ENCODE measurements at places on chromosomes 12 and 14. TPM values are rescaled to one million over a fixed set of nuclear protein-coding genes. Genes with fewer than 3 reads are reported as not detected.

DNA sequence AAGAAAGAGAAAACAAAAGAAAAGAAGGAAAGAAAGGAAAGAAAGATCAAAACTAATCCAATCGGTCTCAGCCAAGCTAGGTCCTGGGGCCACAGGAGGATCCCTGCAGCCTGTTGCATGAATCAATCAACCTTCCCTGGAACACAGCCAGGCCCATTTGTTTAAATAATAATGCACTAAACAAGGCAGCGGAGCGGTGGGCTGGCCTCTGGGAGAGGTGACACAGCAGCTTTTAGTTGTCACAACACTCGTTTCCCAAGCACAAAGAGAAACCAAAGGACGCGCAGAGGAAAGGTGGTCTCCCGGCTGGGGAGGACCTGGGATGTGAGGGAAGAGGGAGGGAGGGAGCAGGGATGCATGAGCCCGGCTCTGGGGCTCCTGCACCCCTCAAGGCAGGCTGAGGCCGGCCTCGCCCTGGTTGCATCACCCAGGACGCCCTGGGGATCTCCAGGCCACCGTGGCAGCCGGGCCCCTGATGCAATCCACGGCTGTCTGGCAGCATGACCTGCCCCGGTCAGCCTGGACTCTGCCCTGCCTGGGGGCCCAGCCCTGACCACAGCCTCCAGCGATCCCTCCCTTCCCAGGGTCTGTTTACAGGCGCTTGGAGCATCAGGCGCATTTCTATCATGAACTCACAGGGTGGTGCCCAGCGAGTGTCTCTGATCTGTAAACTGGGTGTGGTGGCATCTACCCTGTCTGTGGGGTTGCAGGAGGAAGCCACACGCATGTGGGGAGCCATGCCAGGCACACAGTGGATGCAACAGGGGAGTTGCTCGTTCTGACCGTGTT, 32.5 kb downstream of the MMP17 start:
- DNase-seq = no peak

DTX1 gene
- 1.6 TPM for total RNA-seq

LUM gene
- total RNA-seq = 274 TPM

DNA sequence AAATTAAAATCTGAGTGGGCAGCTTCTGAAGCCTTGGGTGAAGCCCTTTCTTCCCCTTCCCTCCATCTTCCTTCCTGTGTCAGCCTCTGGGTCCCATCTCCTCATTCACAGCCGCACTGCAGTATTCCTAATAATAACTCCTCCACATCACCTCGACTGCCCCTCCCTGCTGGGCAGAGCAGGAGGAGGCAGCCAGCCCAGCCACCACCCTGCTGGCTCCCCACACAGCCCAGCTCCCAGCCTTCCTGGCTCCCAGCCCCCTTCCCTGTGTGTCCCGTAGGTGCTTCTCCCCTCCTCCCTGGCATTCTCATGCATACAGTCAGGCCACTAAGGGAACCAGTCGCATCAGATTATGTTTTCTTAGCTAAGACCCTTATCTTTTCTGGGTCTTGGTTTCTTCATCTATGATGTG, 3.7 kb downstream of the IFFO1 start:
- no peak for DNase-seq

DNA sequence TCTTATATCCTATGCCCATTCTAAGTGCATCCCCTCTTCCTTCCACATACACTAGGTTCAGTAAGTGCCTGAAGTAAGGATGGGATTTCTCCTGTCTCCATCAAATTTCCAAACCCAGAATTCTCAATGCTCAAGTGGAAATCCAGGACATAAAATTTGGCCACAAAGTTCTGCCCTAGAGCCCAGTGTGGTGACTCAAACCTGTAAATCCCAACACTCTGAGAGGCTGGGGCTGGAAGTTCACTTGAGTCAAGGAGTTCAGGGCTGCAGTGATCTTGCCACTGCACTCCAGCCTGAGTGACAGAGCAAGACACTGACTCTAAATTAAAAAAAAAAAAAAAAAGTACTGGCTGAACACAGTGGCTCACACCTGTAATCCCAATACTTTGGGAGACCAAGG, 4.5 kb upstream of the ARF3 start:
- no peak for DNase-seq

GRCh38 chr14:38207736-38208617, at the start of gene SSTR1:
Gene SSTR1, plus strand, starts transcription at chr14:38207904. Its CDS starts 1,486 bp downstream, at chr14:38209390.
- DNase-seq = no peak

CIDEB gene
- 38.4 TPM for total RNA-seq

DNA sequence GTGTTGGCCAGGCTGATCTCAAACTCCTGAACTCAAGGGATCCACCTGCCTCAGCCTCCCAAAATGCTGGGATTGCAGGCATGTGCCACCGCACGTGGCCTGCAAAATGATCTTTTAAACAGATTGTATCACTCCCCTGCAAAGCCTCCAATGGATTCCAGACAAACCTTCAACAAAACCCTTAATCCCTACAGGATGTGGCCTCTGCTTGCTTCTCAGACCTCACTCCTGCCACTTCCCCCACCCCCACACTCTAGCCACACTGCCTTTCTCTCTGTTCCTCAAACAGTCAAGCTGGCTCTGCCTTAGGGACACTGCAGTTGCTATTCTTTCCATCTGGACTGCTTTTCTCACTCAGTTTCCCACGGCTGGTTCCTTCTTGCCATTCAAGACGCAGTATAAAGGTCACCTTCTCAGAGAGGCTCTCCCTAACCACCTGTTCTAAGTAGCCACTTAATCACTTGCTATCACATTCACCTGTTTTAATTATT, 47.3 kb upstream of the TMED10 start:
- DNase-seq = no peak

DNA sequence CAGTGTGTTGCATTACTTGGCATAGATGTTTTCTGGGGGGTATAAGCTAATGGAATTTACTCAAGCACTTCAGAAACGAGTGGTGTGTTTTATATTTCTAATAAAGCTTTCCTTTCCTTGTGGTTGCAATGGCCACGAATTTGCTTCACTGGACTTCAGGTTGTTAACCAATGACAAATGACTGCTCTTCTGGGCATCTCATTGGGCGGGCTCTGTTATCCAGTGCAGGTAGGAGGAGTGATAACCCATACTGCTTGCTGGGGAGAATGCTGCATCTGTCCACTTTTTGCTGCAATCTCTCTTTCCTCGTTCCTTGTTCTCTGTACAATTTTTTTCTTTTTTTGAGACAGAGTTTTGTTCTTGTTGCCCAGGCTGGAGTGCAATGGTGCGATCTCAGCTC, 80.0 kb upstream of the RPH3A start:
- no peak for DNase-seq

DNA sequence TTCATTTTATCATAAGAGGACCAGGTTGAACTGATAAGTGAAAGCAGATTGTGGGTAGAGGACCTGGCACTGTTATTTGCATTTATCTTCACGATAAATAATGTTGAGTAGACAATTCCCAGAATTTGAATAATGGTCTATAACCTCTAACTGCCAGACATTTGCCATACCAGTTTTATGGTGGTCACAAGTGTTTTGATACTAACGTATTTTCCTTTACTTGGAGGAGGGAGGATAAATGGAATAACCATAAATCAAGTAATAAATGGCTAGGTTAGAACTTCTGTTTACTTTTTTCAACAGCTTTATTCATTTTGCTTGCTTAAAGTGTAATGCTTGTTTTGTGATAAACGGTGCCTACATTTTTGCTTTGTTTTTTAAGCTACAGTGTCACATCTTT, 9.5 kb downstream of the PAX9 start:
- DNase-seq = no peak

- no peak for DNase-seq
Measured at GRCh38 chr12:67921286-67921685, 68.0 kb upstream of the IFNG-AS1 start.

DNA sequence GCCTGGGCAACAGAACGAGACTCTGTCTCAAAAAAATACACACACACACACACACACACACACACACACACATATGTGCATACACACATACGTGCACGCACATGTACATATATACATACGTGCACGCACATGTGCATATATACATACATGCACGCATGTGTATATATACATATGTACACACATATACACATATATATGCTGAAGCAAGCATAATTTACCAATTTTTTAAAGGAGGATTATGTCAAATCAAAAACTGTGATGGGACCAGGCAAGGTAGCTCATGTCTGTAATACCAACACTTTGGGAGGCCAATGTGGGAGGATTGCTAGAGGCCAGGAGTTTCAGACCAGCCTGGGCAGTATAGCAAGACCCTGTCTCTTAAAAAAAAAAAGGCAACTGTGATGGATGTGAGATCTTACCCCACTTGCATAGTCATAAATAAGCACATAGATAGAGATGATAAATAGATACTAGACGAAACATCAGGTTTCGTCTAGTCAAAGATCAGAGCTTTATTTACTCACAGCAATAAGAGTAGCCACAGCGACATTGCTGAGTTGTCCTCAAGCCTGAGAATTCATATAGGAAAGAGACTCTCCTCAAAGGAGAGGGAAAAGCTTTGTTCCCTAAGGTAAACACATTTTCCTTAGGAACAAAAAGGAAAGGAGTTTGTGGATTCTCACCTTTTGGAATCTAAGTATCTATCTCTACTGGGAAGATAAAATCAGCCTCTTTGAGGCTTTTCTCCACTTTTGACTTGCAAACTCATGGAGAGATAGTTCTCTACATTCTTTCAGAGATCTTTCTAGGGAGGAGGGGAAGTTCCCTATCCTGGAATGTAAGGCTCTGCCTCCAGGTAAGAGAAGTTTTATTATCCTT, 74.7 kb upstream of the AMN1 start:
- DNase-seq = no peak

- no peak for DNase-seq
Measured at GRCh38 chr12:103924761-103925641, 5.2 kb upstream of the HSP90B1 start.

- no peak for DNase-seq
Measured at GRCh38 chr12:25384893-25385248, 134.1 kb upstream of the KRAS start.

CTSG gene
- total RNA-seq = 1.2 TPM

- no peak for DNase-seq
Measured at GRCh38 chr14:34190717-34191116, 239.8 kb upstream of the EGLN3 start.

- DNase-seq = no peak
Measured at GRCh38 chr14:70755655-70756054, 53.7 kb downstream of the MAP3K9 start.

DNA sequence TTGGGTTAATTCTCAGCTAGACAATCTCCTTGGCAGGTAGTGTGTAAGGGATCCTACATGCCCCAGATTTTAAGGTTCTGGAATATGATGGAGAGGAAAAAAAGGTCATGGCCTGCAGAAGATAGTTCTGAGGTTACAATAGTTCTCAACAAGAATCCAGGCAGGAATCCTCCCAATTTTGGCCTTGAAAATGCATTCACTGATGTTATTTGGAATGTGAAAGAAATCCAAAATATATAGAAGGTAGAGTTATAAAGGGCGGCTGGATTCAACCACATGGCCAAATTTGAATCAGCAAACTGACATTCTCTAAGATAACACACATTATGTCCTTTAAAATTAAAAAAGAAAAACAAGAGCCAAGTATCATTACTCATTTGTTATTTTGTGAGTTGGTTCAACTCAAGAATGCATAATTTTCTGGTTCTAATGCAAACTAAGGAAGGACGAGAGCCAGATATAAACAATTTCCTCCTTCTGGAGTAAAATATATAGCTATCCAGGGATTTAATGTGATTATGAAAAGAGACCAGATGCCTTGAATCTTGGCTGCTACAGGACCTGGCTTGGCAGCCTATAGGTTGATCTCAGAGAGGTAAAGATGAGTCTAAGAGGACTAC, 177.0 kb upstream of the G2E3 start:
- no peak for DNase-seq

DNA sequence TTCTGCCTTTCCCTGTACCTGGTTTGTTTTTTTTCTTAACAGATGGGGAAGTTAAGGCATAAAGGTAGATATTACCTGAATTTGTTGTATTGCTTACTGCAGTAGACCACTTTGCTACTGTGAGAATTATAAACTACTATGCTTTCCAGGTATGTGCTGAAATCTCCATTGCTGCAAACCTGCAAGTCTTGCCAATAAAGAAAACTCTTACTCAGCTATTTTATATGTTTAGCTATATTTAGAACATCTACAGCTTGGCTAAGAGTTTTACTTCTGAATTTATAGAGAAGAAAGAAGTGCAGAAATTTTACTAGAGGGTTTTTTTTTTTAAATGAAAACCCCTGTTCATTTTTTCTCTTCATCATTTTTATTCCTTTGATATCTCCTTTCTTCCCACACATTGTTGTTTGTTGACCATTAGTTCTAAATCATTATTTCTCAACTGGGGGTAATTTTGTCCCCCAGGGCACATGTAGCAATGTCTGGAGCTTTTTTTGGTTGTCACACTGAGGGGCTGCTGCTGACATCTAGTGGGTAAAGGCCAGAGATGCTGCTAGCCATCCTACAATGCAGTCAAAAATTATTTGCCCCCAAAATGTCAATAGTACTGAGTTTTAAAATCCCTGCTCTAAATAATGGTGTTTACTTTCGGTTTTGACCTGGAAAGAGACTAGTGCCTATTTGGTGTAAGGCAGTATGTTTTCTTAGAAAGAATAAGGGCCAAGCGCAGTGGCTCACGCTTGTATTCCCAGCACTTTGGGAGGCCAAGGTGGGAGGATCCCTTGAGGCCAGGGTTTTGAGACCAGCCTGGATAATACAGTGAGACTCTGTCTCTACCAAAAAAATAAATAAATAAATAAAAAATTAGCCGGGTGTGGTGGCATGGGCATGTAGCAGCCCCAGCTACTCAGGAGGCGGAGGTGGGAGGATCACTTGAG, 48.6 kb downstream of the PCNX1 start:
- no peak for DNase-seq

GRCh38 chr12:2745655-2746054, 49.1 kb upstream of the FKBP4 start:
- no peak for DNase-seq

DNA sequence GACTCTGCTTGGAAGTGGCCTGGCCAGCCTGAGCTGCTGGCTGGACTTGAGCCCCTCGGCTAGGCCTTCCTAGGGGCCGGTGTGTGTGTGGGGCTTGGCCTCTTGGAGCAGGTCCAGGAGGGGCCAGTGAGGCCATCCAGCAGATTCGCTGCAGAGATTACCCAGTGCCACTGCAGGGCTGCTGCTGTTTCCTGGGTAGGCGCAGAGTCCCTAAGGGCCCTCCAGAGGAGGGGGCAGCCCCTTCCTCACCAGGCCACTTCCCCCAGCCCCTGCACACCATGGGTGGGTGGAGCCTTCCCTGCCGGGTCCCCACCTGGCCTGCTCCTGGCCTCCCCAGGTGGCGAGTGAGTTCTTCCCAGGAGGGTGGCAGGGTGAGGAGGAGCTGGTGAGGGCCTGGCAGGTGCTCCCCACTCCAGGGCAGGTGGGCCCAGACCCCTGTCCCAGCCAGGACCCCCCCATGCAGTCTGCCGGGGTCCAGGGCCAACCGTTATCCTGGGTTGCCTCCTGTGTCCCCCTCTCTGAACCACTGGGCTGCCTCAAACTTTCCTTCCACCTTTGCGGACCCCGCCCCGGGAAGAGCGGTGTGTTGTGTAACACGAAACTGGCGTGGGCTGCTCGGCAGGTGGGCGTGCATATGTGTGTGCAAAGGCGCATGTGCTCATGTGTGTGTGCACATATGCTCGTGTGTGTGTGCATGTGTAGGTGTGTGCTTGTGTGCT, 25.1 kb downstream of the ASPG start:
- no peak for DNase-seq

TAS2R19 gene
- total RNA-seq = 5.2 TPM

Data from ovary (tissue), 10 donors.